ENCODE measurements at places on chromosomes 3 and 15.

DNA sequence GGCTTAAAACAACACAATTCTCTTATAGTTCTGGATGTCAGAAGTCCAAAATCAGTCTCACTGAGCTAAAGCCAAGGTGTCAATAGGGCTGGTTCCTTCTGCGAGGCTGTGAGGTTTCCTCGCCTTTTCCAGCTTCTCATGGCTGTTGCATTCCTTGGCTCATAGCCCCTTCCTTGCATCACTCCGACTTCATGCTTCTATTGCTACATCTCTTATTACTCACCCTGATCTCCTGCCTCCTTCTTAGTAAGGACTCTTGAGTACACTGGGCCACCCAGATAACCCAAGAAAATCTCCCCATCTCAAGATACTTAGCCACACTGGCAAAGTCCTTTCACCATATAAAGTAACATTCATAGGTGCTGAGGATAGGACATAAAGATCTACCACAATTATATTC is 193.9 kb downstream of the ADAMTS17 start:
- DNase-seq: no peak

DNA sequence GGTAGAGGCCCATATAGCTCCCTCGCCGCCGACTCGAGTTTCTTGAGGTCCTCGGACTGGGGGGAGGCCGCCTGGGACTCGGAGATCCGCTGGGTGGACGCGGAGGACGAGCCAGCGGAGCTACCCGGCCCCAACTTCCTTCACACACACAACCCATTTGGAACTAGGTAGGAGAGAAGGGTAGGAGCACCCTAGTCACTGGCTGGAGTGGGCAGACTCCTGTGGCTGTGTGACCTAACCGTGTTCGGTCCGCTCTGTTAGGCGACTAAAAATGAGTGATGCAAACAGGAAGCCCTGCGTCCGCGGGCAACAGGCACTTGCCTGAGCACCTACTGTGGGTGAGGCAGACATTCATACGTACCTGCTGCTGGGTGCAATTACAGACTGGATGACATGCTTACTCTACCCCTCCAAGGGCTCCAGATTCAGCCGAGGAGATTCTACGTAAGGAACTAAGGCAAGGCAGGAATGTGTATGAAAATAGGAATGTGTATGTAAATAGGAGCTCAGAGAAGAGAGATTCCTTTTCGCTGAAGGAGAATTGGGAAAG is 4.6 kb upstream of the SIN3A start:
- peak; percentile 39 for DNase-seq

DNA sequence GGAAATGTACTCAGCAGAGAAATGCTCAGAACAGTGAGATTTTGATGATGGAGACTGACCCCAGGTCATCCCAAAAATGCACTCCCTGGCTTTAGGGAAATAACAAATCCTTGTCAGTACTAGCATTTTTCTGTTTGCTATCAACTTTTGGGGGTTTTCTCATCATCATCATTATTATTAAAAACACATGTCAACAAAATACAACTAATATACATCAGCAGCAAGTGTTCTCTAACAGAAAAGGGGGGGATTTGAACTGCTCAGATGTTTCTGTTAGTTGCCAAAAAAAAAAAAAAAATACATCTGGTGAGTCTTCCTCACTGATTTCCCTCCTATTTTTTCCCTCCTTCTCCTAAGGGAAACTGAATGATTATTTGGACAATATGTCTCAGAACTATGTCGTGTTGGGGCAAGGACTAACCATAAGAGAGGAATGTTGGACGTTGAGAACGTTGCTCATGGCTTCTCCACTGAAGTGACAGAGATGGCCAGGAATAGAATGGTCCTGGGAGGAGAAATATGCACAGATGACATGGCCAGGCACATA is 230.0 kb upstream of the MCTP2 start:
- DNase-seq: no peak

GRCh38 chr3:55014081-55014480 is 86.2 kb upstream of the LRTM1 start:
- DNase-seq: no peak

DNA sequence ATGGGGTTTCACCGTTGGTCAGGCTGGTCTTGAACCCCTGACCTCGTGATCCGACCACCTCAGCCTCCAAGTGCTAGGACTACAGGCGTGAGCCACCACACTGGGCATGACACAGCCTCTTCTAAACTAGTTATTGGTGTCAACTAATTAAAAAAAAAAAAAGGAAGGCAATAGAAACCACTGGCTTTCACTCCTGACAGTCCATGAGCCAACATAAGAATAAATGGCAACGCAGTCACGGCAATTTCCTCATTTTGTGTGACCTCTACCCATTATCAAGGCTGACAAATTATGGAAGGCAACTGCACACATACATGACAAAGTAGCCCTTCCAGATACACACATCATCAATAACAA is 5.9 kb downstream of the ARHGEF3 start:
- DNase-seq: no peak

- no peak for DNase-seq
Observed at GRCh38 chr15:31081588-31082250, 19.8 kb downstream of the TRPM1 start.

DNA sequence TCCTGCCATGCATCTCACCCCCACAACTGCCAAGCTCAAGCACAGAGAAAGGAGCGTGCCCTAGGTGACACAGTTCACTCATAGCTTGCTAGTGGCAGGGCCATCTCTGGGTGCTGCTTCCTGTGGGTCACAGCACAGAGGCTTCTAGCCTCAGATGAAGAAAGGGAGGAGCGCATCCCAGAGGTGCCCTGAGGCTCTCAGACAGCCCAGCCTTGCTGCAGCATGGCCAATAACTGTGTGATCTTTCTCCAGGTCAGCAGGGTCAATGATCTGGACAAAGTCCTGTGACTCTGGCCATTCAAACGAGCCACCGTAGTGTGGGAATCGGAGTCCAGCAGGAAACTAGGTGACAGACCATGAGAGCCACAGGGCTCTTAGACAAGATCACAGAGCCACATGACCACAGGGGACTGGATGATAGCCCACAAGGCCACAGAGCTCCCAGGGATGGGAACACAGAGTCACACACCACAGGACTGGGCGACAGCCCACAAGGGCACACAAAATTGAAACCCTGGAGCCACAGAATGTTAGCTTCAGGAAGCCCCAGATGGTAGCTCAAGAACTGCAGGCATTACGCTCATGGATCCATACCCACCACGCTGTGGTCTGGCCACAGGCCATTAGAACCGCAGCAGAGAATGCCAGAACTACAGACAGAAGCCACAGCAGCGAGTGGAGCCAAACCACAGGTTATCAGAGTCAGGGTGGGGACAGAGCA is 25.9 kb upstream of the GRIP2 start:
- no peak for DNase-seq

GRCh38 chr3:193827040-193827669 is 234.1 kb downstream of the OPA1 start:
- no peak for DNase-seq

DNA sequence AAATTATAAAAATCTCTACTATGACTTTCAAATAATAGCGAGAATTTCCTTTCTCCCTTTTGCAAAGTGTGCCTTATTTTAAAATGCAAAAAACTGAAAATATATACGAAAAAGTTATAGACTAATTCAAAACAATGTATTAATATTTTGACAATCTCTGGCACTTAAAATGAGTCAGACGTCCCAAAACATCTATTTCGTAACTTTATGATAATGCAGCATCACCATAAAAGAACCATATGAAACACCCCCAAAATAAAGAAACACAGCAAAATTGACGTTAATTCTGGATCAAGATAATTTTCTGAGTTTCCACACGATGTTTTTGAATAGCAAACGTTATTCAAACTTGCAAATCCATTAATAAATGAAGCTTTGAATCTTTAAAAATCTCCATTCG is 1.0 kb downstream of the COPS2 start:
- DNase-seq: no peak

GRCh38 chr15:41914411-41914810 is 20.6 kb upstream of the SPTBN5 start:
- no peak for DNase-seq

DNA sequence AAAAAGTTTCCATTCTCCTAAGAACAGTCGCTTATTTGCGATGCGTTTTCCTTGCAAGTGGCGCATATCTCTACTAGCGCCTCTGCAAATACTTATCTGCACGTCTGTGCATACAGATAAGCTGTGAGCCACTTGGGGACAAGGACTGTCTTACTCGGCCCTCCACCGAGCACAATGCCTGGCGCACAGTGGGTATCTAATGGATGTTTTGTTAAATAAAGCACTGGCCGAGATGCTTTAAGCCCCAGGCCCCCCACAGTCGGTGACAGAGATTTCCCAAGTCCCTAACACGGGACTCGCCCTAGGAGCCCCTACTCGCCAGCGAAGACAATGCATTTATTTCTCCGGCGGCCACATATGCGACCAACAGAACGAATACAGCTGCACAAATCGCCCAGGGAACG is 503 bp downstream of the HLTF start:
- no peak for DNase-seq

GRCh38 chr3:45975686-45976085 is 19.9 kb downstream of the FYCO1 start:
- no peak for DNase-seq

DNA sequence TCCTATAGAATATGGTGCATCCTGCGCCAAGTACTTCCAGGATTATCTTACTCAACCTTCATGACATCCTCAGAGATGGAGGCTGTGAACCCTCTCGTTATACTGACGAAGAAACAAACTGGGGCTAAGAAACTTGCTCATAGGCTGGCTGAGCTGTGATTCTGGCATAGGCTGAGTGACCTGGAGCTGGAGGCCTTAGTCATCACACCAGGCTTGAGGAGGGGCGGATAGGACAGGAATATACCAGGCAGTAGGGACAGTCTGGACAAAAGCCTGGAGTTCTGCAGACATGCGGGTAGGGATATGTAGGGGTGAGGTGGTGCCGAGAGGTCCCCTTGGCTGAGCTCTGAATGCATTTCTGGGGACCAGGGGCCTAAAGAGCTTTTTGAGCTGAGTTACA is 18.1 kb downstream of the HEMK1 start:
- no peak for DNase-seq

GRCh38 chr3:127114337-127115070 is 78.4 kb upstream of the PRR23E start:
- DNase-seq: no peak
